Eye (tissue), 1 donor: ENCODE measurements at places on chromosomes 13 and 19.

GRCh38 chr13:90154311-90154960 is 1193.1 kb upstream of the MIR17HG start:
- DNase-seq, result no peak

DNA sequence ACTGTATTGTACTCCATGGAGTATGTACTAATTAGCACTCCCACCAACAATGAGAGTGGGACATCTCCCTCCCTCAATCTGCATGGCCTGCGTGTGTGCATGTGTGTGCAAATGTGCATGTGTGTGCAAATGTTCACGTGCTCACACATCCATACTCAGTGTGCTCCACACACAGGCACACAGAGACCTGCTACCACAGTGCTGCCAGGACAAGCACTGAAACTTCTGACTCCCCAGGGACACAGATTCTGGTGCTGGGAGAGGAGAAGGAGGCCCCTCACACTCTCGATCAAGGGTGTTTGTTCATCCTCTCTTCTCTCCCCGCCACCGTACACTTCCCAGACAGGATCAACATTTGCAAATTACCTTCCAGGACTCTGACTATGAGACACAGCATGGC is 37.8 kb upstream of the ZNF507 start:
- DNase-seq, result no peak

GRCh38 chr19:7467009-7467989 is 21.5 kb downstream of the PEX11G start:
- no peak for DNase-seq

DNA sequence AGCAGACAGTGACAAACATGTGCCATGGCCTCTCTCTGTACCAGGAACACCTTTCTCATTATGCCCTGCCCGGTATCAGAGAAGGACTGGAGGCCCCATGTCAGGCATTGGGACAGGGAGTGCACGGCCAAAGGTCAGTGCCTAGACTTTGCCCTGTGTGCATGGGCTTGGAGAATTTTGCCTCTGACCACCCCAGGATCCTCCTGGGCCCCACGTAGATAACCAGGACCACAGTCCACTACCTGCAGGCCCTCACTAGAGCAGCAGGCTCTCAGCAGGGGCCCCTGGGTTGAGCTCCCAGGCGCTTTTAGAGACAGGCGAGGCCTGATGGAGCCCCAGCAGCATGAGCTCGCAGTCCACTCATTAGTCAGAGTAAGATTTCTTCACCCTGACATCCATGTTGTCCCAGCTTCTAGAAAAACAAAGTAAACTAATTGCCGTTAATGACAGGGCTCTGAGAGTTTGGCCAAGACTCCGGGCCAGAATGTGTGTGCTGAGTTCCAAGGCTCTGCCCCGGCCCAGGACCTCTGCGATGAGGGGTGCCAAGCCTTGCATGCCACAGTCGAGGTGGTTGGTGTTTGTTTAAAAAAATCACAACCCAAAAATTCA is 42.7 kb downstream of the CAPN12 start:
- no peak for DNase-seq

DNA sequence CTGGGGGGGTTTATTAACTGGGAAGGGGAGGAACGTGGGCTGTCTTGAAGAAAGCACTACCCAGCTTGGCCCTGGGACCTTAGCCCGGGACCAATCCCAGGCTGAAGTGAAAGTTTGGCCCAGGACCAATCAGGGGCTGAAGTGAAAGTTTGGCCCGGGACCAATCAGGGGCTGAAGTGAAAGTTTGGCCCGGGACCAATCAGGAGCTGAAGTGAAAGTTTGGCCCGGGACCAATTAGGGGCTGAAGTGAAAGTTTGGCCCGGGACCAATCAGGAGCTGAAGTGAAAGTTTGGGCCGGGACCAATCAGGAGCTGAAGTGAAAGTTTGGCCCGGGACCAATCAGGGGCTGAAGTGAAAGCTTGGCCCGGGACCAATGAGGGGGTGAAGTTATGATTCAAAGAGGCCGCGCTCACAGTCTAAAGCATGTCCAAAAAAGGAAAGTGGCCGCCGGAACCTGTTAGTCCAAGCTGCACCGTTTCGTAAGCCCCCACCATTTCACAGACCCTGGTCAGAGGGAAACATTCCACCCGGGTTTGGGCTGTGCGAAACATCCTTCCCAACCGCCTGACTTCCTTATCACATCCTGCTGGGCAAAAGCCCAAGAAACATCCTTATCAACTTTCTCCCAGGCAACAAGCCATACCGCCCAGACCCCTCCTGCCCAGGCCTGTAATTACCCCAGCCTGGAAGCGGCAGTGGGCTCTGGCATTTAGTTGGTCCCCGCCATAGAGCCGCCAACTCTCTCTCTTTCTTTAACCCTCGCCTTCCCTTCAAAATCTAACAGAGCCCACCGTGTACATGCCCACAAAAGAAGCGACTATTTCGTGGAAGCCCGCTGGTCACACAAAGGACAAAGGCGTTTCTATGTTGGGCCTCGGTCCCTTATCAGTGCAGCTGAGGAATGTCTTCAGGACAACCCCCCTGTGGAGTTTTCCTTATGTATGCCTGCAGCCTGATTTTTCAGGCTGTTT is 1.1 kb downstream of the ZNF850 start:
- DNase-seq, result peak; percentile 78
